ENCODE measurements at places on chromosomes 7 and 10. TPM values are rescaled to one million over a fixed set of nuclear protein-coding genes. Genes with fewer than 3 reads are reported as not detected.

GRCh38 chr10:91856637-91857036 is 52.6 kb downstream of the FGFBP3 start:
- H3K4me1 ChIP-seq: no peaks in the 10 kb centered on the region
- no peaks in the 10 kb centered on the region for H3K27me3 ChIP-seq
- H3K27ac ChIP-seq: no peak overlapping the region
- H3K4me3 ChIP-seq: no peak overlapping the region

GRCh38 chr7:105452085-105452484 is 63.4 kb upstream of the SRPK2 start:
- no peaks in the 10 kb centered on the region for H3K27me3 ChIP-seq
- H3K27ac ChIP-seq: no peak overlapping the region
- DNase-seq: no peak
- H3K4me1 ChIP-seq: no peaks in the 10 kb centered on the region
- H3K4me3 ChIP-seq: no peak overlapping the region

DNA sequence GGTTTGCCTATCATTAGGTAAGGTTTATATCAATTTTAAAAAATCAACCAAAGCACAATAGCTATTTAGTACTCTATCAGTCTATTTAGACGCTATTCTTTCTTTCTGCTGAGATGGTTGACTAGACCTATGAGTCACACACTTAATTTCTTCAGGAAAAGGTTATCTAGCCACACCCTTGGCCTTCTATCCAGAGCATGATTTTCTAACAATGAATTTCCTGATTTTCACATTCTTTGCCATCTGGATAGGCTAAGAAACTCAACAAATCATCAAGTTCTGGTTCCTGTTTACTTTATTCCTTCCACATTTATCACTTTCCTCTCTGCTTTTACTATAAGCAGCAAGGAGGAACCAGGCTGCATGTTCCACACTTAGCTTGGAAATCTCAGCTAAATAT is 8.1 kb downstream of the PRPS1L1 start:
- H3K27ac ChIP-seq: peak overlapping the region; percentile 31
- H3K36me3 ChIP-seq: no peaks in the 10 kb centered on the region

DNA sequence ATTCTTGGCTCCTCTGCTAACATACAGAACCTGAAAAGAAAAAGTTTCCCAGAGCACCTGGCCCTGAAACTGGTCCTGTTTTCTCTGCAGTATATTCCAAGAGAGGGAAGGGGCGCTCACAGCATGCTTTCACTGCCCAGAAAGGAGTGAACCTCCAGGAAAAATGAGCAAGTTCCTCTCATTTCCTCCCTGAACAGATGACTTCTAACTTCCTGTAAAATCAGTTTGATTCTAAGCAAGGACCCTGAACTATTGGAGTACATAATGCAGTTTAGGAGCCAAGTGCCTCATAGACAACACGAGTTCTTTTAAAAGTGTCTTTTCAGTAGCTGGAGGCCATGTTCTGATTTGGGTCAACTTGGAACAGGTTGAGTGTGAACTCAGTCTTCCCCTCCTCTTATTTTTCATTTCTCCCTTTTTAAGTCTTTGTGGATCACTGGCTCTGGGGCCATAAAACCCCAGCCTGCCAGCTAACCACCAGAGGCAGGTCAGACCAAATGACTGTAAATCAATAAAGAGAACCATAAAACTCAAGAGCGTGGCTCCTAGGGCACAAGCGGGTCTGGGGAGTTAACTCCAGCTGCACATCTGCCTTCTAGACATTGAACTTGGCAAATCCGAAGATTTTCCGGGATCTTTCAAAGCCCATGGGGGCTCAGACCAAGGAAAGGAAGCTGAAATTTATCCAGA is 5.9 kb upstream of the LRRC18 start:
- H3K27me3 ChIP-seq: no peaks in the 10 kb centered on the region
- no peaks in the 10 kb centered on the region for H3K4me1 ChIP-seq
- no peak for DNase-seq

AKR1C8 gene
- total RNA-seq: 0.19 TPM

GRCh38 chr10:47368431-47369180 is 15.5 kb downstream of the ZNF488 start:
- no peaks in the 10 kb centered on the region for H3K27me3 ChIP-seq
- peak; percentile 10 for DNase-seq
- H3K4me1 ChIP-seq: no peaks in the 10 kb centered on the region
- H3K27ac ChIP-seq: no peak overlapping the region

- H3K4me1 ChIP-seq: no peaks in the 10 kb centered on the region
- no peak overlapping the region for H3K27ac ChIP-seq
- no peaks in the 10 kb centered on the region for H3K27me3 ChIP-seq
- peaks cover 98% of the 10 kb centered on the region for H3K36me3 ChIP-seq
- DNase-seq: no peak
- H3K4me3 ChIP-seq: no peak overlapping the region
Measured at GRCh38 chr7:135188298-135188984, 17.9 kb upstream of the CYREN start.

DNA sequence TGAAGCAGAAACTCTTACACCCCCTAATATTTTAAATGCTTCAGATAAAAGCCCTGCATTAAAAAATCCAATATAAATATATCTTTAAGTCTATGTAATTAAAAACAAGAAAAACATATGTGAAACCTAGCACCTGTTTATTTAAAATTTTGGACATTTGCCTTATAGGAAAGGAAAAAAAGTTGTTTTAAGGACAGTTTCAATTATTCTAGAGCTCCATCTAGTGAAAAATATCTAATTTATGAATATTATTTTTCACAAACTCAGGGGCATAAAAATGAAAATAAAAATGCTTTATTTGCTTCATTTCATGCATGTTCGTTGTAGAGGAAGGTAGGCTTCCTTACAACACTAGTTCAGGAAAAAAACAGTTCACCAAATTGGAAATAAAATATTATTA is 26.1 kb downstream of the ENKUR start:
- H3K4me3 ChIP-seq: no peak overlapping the region
- no peak overlapping the region for H3K27ac ChIP-seq
- no peaks in the 10 kb centered on the region for H3K36me3 ChIP-seq
- H3K27me3 ChIP-seq: no peaks in the 10 kb centered on the region

DNA sequence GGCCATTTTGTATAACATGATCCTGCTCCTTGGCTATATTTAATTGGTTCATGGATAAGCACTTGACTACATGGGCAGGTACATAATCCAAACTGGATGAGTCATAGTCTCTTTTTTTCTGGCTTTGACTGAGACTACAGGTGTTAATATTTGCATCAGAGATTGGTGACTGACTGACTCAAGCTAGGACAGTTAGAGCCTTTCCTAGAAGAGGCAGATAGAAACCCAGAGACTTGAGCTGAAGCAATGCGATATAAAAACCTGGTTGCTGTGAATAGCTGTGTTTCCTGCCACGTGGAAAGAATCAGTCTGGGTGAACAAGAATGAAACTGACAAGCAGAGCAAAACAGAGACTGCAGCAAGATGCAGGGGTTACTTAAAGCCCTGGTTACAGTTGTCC is 81.0 kb downstream of the SAMD9 start:
- no peaks in the 10 kb centered on the region for H3K4me1 ChIP-seq
- no peaks in the 10 kb centered on the region for H3K27me3 ChIP-seq
- no peak for DNase-seq

DNA sequence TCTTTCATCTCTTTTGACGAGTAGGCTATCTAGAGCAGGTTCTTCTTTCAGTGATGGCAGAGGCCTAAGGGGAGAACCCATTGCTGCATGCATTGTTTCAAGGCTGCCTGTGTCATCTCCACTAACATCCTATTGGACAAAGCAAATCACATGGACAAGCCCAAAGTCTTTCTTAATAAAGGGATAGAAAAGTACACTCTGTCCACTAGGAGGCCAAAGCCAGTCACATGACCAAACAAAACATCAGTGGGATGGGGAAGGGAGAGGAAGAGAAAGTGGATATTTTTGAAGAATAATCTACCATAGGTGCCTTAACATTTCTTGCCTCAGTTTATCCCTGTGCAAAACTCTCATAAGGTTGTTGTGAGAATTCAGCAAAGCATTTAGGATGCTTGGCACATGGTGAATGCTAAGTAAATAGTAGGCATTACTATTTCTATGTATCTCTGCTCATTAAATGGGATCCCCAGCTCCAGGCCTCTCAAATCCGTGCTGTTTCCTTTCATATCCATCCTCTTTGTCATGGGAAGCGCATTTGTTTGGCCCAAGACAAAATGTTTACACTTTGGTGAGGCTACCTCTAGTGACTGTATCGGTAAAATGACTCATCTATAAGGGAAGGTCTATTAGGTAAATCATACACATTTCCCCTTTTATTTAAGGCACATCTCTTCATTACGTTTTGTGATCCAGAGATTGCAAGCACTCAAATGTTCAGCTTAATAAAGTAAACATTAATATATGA is 16.7 kb upstream of the CADPS2 start:
- DNase-seq: no peak
- no peaks in the 10 kb centered on the region for H3K36me3 ChIP-seq

GRCh38 chr7:46357290-46357689 is 436.2 kb upstream of the IGFBP3 start:
- H3K27me3 ChIP-seq: no peaks in the 10 kb centered on the region

DNA sequence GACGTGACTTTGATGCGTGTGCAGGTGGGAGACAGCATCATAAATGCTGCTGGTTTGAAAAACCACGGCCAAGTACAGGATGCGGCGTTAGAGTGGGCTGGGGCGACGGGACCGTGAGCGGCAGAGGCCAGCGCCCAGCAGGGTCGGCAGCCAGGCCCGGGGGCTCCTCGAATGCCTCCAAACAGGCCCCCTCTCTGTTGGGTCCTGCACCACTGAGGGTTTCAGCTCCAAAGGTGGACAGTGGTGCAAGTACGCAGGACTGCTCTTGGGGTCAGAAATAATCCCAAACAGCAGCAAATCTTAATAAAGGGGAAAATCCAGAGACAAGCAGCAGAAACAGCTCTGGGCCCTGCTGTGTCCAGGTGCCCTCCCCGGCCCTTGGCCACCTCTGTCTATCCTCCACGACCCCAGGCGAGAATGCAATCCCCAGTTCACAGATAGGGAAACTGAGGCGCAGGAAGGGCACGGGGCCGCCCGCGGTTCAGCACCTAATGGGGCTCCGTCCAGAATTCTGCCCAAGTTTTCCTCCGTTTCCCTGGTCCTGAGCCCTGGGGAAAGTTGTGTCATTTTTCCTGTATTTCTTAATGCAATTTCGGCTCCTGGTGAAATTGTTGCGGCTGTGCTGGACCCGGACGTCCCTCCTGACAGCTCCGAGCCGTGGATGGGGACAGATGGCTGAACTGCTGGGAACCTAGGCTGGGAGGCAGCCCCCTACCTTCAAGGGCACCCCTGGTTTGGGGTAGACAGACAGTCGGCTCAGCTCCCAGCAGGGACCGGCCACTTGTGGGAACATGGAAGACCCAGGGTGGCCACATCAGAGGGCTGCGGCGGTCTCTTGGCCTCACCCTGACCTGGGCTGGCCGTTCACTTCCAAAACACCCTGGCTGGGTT is 97.4 kb downstream of the FOXL3 start:
- H3K4me1 ChIP-seq: no peaks in the 10 kb centered on the region
- H3K4me3 ChIP-seq: no peak overlapping the region
- no peaks in the 10 kb centered on the region for H3K36me3 ChIP-seq
- no peak overlapping the region for H3K27ac ChIP-seq

DNA sequence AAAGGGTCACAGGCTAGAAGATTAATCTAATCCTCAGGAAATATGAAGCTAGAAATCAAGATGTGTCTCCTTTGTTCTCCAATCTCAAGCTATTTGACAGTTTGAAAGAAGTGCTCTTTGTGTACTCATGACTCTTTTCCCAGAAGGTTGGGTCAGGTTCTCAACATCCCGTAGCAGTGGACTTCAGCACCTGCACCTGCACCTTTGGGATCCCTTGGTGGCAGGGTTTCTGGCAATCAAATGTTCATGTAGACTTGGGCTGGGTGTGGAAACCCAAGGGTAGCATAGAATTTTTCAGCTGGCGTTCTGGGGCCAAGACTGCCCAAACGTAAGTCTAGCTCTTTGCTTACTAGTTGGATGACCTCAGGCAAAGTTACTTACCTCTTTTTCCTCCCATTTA is 134.4 kb downstream of the ADRA2A start:
- H3K4me1 ChIP-seq: no peaks in the 10 kb centered on the region
- H3K27ac ChIP-seq: no peak overlapping the region
- H3K36me3 ChIP-seq: no peaks in the 10 kb centered on the region
- DNase-seq: no peak
- no peak overlapping the region for H3K4me3 ChIP-seq
- peaks cover 5% of the 10 kb centered on the region for H3K27me3 ChIP-seq

CHRM2 gene
- total RNA-seq: 82.4 TPM

DNA sequence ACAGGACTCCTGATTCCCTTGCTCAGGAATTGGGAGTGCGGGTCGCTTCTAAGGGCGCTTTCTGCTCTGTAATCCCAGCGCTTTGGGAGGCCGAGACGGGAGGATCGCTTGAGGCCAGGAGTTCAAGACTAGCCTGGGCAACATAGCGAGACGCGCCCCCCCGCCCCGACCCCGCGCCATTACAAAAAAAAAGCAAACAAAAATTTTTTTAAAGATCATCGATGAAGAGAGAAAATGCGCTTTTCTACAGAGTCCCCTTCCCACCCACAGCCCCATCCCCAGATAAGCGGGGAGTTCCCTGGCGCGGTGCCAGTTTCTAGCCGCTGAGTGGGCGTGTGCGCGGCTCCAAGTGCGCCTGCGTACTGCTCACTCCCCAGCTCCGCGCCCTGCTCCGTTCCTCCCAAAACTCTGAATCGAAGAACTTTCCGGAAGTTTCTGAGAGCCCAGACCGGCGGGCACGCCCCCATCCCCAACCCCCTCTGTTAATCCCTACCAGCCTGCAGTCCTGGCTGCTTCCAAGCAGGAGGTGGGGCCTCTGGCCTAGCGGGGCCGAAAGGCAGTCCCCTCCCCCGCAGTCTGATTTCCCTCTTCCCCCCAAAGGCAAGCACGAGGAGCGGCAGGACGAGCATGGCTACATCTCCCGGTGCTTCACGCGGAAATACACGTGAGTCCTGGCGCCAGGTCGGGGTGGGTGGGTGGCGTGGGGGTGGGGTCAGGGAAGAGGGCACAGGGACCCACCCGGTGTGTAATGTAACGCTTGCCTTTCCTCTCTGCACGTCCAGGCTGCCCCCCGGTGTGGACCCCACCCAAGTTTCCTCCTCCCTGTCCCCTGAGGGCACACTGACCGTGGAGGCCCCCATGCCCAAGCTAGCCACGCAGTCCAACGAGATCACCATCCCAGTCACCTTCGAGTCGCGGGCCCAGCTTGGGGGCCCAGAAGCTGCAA is 1.0 kb downstream of the HSPB1 start:
- peak overlapping the region; percentile 100 for H3K4me3 ChIP-seq
- peaks cover 37% of the 10 kb centered on the region for H3K4me1 ChIP-seq
- peaks cover 12% of the 10 kb centered on the region for H3K36me3 ChIP-seq
- DNase-seq: peak; percentile 92

GIMAP6 gene
- 26.1 TPM for total RNA-seq

- no peaks in the 10 kb centered on the region for H3K36me3 ChIP-seq
- H3K4me3 ChIP-seq: no peak overlapping the region
- H3K4me1 ChIP-seq: no peaks in the 10 kb centered on the region
- H3K27ac ChIP-seq: no peak overlapping the region
Measured at GRCh38 chr10:27607591-27607990, 103.5 kb downstream of the RAB18 start.

All from heart left ventricle (tissue), 16 donors.